Activated T-helper 1 cell treated with anti-CD3 and anti-CD28 coated beads, Interleukin-2, amount 50 U/mL, for 16 hours (primary cell): ENCODE measurements at places on chromosomes 5 and 9.

DNA sequence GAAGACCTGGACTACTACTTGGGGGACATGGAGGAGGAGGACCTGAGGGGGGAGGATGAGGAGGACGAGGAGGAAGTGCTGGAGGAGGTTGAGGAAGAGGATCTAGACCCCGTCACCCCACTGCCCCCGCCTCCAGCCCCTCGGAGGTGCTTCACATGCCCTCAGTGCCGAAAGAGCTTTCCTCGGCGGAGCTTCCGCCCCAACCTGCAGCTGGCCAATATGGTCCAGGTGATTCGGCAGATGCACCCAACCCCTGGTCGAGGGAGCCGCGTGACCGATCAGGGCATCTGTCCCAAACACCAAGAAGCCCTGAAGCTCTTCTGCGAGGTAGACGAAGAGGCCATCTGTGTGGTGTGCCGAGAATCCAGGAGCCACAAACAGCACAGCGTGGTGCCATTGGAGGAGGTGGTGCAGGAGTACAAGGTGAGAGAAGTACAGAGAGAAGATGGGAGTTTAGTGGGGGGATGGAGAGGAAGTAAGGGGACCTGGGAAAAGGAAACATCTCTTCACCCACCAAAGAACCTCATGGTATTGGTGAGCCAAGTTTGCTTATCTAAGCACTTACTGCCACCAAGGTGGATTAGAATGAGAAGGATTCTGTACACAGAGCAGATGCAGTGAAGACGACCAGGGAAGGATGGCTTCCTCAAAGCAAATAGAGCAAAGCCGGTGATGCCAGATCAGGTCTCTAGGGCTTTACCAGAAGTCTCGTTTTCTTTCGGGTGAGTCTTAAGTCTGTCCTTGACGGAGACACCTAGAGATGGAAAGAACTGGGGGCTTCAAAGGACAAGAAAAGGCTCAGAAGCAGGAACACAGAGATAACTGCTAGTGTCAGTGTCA is 1.5 kb downstream of the TRIM41 start:
- DNase-seq, result no peak

GRCh38 chr5:115271295-115272050 is 8.8 kb upstream of the PGGT1B start:
- no peak for DNase-seq

GRCh38 chr9:124261736-124262648 is 4.2 kb downstream of the NEK6 start:
- DNase-seq, result no peak

- no peak for DNase-seq
Observed at GRCh38 chr5:5585751-5586341, 163.4 kb downstream of the ICE1 start.

GRCh38 chr9:107279086-107279485 is 4.0 kb upstream of the RAD23B start:
- DNase-seq, result no peak
